NCI-H524 treated with DMSO at 0.1 percent for 48 hours (cell line): ENCODE measurements at places on chromosomes 1 and 21.

DNA sequence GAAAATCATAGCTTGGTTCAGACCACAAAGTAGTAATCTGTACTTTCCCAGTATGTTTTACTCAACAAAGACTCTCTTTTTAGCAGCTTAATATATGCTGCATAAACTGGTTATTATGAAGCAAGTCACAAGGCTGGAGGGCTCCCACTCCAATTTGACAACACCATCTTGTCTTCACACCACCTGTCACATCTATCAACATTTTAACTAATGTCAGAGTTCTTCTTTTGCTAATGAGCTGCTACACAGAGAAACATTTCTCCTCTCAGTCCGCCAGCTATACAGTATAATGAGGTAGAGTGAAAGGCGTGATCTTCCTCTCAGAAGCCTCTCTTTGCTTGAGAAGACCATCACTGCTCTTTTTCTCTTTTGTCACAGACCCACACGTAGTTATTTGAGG is 230.1 kb downstream of the BARHL2 start:
- DNase-seq, result no peak

GRCh38 chr1:32200226-32201010 is at the start of gene CCDC28B:
Gene CCDC28B (plus strand): TSS chr1:32200595. CDS start chr1:32201936, 1,341 bp downstream.
- DNase-seq, result peak; percentile 10

GRCh38 chr1:147821883-147822282 is 61.5 kb upstream of the GJA5 start:
- DNase-seq, result no peak

- no peak for DNase-seq
These were observed 28.6 kb downstream of the PUM1 start for GRCh38 chr1:31036749-31037500.

GRCh38 chr1:3697810-3698209 is 45.5 kb downstream of the TP73 start:
- DNase-seq, result peak; percentile 78

DNA sequence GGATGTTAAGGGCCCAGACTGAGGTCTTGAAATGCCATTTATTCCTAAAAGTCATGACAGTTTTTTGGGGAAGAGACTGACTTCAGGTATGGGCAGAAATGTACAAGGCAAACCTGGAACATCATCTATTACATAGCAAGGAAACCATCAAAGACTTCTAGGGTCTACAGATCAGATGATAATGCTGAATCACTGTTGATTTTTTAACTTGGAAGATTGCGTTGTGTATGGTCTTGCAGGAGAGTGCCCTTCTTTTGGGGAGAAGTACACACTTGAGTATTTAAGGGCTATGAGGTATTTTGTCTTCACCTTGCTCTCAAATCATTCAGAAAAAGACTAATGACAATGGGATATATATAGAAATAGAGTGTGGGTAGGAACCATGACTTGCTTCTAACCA is 15.4 kb upstream of the RD3 start:
- DNase-seq, result no peak

GRCh38 chr1:16043521-16043920 is at the start of gene CLCNKB:
Gene CLCNKB (plus strand): TSS chr1:16043782. CDS start chr1:16044493, 711 bp downstream.
- DNase-seq, result no peak

- peak; percentile 22 for DNase-seq
These were observed 53.8 kb upstream of the LMO4 start for GRCh38 chr1:87274851-87275250.

GRCh38 chr1:109785446-109786111 is 21.9 kb upstream of the EPS8L3 start:
- DNase-seq, result no peak

DNA sequence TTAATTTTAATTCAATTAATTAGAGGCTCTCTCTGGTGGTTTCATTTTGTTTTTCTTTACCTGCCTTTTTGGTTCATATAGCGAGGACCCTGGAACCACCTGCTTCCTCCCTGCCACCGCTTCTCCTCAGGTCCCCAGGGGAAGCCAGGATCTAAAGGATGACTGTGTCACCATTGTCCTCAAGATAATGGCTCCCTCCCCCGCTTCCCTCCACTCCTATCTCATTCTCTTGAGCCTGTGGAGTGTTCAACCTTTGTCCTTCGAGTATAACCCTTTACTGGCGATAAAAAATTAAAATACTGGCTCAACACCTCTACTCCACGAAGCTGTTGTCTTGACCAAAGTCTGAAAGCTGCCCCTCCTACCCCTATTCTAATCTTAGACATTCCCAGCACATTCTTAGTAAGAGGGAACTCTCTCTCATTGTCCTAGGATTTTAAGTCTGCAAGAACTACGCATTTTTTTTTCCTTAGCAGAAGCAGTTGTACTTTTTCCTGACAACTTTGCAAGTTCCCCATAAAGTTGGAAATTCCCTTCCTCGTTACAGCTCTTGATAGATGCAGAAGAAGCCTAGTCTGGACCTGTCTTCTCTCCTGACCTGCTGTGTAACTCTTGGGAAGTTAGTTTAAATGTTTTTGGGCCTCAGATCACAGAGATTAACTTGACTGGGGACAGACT is 12.6 kb upstream of the MAPKAPK2 start:
- no peak for DNase-seq

- no peak for DNase-seq
These were observed 10.6 kb downstream of the GBP5 start for GRCh38 chr1:89261926-89262515.

- DNase-seq, result no peak
These were observed 245.0 kb downstream of the USH2A start for GRCh38 chr1:216178281-216178680.

- DNase-seq, result no peak
These were observed 73.0 kb downstream of the DHRS3 start for GRCh38 chr1:12544992-12545391.

- DNase-seq, result no peak
These were observed 68.4 kb downstream of the TNR start for GRCh38 chr1:175675017-175675416.

DNA sequence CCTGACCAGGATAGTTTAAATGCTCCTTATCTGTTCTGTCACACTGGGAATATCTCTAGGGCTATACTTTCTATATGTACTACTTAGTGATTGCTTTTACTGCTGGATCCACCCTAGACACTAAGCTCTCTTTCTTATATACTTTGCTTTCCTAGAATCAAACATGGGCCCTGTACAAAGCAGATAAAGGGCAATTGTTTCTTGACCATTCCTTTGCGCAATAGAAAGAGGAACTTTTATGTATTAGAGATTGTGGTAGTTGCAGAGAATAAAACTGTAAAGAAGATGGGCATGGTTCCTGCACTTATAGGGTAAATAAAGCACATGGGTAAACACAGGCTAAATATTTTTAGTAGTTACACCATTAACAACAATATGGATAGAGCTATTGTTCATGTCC is 58.8 kb downstream of the ATP6V1G3 start:
- no peak for DNase-seq

- no peak for DNase-seq
These were observed 975 bp upstream of the MNDA start for GRCh38 chr1:158830074-158830677.

DNA sequence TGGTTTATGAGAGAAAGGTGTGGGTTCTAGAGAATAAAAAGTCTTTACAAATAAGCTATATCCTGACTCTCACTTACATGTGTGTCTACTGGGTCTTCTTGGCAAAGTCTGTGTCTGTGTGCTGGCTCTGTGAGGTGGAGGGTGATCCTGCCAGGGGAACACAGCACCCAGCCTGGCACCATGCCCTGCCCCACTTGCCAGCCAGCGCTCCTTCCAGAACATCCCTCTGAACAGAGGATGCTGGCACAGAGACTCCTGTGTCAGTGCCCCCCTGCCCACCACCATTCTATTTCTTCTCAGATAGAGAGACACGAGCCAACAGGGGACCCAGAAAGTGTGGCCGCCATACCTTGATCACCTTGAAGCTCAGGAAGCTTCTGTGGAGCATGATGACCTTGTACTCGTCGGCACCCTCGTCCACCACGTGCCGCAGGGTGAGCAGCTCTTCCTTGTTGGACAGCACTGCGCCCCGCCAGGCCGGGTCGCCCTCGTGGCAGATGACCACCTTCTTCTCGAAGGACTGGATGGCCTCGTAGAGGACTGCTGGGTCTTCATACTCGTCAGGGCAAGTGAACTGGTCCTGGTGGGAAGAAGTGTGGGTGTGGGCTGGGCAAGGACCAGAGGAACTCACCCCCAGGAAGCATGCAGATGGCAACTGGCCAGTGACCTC is 49.7 kb downstream of the NTPCR start:
- no peak for DNase-seq

GRCh38 chr1:53549781-53550180 is 90.6 kb downstream of the DMRTB1 start:
- no peak for DNase-seq

GRCh38 chr21:44875316-44875700 is 1.8 kb upstream of the PTTG1IP start:
- no peak for DNase-seq

GRCh38 chr21:22585558-22585957 is 1587.3 kb downstream of the NCAM2 start:
- DNase-seq, result no peak

- no peak for DNase-seq
These were observed 90.0 kb downstream of the STUM start for GRCh38 chr1:226638608-226639007.

DNA sequence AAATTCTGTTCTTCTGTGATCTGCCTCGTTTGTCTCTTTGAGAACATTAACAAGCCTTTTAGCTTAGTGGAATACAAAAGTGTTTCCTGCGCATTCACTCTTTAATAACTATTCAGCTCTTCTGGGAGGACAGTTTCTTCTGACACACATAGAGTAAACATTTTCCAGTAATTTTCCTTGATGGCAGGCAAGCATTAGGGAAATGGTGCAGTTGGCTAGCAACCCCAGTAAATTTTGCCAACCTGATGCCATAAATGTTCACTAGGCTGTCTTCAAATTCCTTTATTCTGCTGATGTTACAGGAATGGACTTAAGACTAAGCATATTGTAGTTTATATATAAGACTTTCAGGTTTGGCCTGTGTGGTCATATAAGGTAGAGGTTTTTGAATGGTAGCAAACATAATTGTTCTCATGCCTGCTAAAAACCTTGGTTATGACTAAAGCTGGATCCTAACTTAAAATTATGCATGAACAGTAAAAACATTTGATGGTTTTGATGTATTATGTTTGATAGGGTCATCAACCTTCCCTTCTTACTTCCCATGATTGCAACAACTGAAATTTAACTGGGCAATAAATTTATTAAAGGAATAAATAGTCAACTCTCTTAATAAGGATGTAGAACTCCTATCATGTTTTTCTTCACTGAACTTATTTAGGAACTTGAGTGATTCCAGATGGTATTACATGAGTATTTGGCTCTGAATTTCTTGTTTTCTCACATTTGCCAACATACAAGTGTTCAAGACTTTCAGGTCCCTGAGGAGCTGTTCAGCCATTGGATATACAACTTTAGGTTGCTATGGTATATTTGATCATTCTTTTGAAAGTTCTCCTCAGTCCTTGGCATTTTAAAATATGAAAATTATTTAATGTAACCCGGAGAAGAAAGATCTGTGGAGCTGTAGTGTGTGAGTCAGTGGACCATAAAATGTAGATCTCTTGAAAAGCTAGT is 223.4 kb downstream of the FMN2 start:
- DNase-seq, result no peak

- DNase-seq, result no peak
These were observed 904 bp upstream of the PRDX6 start for GRCh38 chr1:173476197-173476664.

- peak; percentile 93 for DNase-seq
These were observed 208.5 kb downstream of the DNAH14 start for GRCh38 chr1:225137976-225138375.

- DNase-seq, result peak; percentile 76
These were observed 9.3 kb downstream of the PCSK9 start for GRCh38 chr1:55048453-55049270.

DNA sequence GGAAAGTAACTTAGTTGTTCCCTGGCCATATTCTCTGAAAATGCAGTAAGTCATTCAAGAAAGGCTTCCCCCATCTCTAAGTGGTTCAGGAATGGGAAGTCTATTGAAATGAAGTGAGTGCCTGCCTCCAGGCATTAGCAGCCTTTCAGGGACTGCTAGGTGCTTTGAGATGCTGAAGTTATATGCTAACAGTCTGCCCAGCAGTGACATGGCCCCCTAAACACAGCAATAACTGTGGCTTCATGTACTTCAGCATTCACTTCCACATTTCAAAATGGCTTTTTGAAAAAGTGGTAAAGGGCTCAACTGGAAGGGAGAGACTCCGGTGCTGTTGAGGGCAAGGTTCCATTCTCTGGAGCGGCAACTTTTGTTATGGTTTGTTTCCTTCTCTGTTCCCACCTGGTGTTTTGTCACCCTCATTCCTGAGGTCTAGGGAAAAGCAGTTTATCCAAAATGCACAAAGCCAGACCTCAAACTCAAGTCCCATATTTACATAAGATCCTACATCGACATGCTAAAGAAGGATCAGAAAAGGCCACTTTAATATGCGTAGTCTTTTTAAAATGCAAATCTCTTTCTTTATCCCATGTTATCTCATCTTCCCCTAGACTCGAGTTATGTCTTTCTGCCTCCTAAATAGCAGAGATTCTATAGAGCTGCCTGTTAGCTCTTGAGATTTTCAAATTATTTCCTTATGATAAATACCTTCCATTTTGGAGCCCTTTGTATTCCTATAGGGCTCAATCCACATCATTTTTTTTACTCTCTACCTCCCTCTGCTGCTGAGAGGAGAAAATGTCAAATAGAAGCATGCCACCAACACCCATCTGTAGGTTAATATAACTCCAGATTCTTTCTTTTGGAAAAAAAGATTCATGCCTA is 34.2 kb upstream of the LRRC8C start:
- DNase-seq, result no peak

- DNase-seq, result no peak
These were observed 1191.0 kb upstream of the NCAM2 start for GRCh38 chr21:19807201-19807600.

GRCh38 chr1:172254521-172255222 is 165.8 kb upstream of the C1orf105 start:
- DNase-seq, result no peak

DNA sequence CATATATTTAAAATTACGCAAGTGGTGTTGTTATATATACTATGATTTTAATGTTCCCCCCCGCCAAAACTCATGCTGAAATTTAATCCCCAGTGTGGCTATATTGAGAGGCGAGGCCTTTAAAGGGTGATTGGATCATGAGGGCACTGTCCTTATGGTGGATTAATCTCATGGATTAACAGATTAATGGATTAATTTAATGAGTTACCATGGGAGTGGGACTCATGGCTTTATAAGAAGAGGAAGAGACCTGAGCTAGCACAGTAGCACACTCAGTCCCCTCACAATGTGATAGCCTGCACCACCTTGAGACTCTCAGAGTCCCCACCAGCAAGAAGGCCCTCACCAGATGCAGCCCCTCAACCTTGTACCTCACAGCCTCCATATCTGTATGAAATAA is 34.8 kb downstream of the C1orf198 start:
- peak; percentile 94 for DNase-seq

- no peak for DNase-seq
These were observed 326.8 kb downstream of the HHAT start for GRCh38 chr1:210655511-210655910.
